ENCODE measurements at places on chromosomes 16 and 17.

DNA sequence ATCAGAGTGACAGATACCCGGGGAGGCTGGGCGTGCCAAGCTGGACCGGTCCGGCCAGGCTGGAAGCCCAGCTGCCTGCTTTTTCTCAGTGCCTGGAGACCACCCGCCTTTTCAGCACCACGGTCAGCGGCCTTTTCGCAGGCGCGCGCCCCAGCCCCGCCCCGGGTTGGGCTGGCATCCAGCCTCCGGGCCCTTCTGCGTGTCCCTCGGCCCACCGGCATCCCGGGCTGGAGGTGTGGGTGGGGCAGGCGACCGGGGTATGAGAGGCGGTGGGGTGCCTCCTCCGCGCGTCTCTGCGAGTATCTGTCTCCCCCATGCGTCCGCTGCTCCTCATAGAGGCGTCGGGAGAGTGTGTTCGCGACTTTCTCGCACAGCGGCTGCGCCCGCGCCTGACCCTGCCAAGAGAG is 102.5 kb downstream of the MRM1 start:
- DNase-seq: peak; percentile 72
- no peaks in the 10 kb centered on the region for H3K4me1 ChIP-seq
- H3K36me3 ChIP-seq: no peaks in the 10 kb centered on the region
- H3K27ac ChIP-seq: no peak overlapping the region
- peaks cover 21% of the 10 kb centered on the region for H3K27me3 ChIP-seq

GRCh38 chr17:193426-193810 is 12.0 kb upstream of the DOC2B start:
- H3K36me3 ChIP-seq: no peaks in the 10 kb centered on the region
- no peak overlapping the region for H3K27ac ChIP-seq

DNA sequence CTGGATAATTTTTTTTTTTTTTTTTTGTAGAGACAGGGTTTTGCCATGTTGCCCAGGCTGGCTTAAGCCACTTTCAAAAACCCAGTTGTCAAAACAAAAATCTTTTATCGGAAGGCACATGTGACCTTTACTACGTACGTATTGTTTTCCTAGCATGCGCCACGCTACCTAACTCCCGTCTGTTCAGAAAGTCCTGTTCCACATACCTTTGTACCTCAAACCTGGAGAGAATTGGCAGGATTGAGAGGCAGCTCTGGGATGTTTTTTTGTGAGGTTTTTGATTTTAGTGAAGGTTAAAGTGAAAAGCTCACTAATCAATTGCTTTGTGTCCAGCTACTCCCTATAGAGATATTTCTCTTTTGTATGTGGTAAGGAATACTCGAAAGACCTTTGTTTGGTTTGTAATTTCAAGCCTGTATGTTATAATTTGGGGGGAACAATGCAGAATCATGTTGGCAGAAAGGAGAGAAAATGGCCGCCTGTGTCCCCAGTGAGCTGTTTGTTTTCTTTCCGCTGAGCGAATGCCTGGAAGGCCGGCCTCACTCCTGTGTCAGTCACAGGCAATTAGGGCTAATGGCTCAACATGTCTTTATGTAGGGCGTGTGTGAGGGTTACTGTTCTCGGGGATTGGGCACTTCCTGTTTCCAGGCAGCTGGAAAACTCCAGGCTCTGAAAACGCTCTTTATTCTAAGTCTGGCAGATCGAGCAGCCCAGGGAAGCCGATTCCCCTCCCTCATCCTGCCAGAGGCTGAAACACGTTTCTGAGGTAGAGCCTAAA is 60.8 kb upstream of the CLEC18A start:
- H3K27ac ChIP-seq: no peak overlapping the region
- no peaks in the 10 kb centered on the region for H3K4me1 ChIP-seq
- no peak overlapping the region for H3K4me3 ChIP-seq

DNA sequence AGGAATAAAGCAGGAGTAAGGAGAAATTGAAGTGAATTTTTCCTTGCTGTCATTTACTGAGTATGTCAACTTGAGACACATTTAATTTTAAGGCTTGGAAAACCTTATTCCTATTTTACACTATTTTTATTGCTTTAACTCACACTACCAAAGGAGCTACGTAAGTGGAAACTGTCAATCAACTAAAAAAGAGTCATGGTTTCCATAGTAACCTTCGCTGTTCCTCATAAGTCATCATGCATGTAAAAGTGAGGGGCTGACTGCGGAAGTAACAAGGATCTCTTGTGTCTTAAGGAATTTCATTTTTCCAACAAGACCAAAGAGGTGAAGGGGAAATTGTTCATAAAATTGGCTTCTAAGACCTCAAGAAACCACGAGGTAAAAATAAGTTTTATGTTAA is 516.2 kb upstream of the CA10 start:
- no peak overlapping the region for H3K4me3 ChIP-seq
- no peaks in the 10 kb centered on the region for H3K4me1 ChIP-seq
- no peaks in the 10 kb centered on the region for H3K27me3 ChIP-seq
- H3K27ac ChIP-seq: no peak overlapping the region
- no peaks in the 10 kb centered on the region for H3K36me3 ChIP-seq

GRCh38 chr17:57868007-57868909 is 18.4 kb upstream of the MRPS23 start:
- no peak overlapping the region for H3K4me3 ChIP-seq
- peak; percentile 72 for DNase-seq
- no peaks in the 10 kb centered on the region for H3K36me3 ChIP-seq
- H3K4me1 ChIP-seq: peaks cover 27% of the 10 kb centered on the region
- peak overlapping the region; percentile 85 for H3K27ac ChIP-seq

DNA sequence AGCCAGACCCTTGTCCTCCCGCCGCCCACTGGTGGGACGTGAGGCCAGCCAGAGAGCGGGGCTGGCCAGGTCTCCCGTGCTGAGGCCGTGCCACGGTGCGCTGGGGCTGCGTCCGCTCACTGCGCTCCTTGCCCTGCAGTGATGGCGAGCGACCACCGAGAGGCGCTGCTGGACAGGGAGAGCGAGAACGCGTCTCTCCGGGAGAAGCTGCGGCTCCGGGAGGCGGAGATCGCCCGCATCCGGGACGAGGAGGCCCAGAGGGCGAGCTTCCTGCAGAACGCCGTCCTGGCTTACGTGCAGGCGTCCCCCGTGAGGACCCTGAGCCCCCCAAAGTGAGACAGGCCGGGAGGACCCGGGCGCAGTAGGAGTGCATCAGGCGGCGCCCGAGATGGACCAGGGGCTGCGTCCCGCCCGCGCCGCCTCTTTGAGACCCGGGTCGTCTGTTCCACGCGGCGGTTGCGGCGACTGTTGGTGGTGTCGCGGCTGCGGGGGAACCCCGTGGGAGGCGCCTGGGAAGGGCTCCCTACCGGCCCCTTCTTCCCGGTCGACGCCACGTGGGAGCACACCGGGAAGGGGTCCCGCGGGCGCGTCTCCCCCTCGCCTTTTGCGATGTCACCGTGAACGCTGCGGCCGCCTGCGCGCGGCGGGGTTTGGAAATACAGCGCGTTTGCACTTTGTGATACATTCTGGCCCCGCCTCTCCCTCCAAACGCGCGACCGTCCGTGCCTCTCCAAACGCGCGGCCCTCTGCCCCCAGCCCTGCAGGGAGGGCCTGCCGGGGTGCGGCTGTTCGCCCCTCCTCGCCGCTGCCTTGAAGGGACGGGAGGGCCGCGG is 792 bp upstream of the RAC3 start:
- peak overlapping the region; percentile 76 for H3K4me3 ChIP-seq
- no peaks in the 10 kb centered on the region for H3K27me3 ChIP-seq
- peak; percentile 88 for DNase-seq
- H3K36me3 ChIP-seq: peaks cover 35% of the 10 kb centered on the region

DNA sequence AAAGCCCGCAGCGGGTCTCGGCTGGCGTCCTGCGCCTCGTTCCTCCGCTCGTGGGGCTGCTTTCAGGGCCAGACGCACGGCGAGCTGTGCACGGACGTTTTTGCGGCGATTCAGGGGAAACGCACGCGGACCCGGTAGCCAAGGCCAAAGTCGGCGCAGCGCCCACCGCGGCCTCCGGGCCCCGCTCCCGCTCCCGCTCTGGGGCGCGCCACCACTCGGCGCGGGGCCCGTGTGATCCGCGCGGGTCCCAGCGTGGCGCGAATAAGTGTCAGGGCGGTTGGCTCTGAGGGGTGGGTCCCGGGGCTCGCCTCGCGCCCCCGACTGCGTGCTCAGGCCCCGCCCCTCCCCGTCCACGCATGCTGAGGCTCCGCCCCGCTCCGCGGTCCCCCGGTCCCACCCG is 694 bp upstream of the TBCD start:
- peaks cover 29% of the 10 kb centered on the region for H3K4me1 ChIP-seq
- H3K27ac ChIP-seq: no peak overlapping the region
- H3K36me3 ChIP-seq: peaks cover 5% of the 10 kb centered on the region
- no peaks in the 10 kb centered on the region for H3K27me3 ChIP-seq
- DNase-seq: no peak

GRCh38 chr16:57032931-57033330 is 43.6 kb downstream of the NLRC5 start:
- H3K27me3 ChIP-seq: no peaks in the 10 kb centered on the region
- DNase-seq: no peak
- peaks cover 77% of the 10 kb centered on the region for H3K4me1 ChIP-seq
- H3K4me3 ChIP-seq: no peak overlapping the region

DNA sequence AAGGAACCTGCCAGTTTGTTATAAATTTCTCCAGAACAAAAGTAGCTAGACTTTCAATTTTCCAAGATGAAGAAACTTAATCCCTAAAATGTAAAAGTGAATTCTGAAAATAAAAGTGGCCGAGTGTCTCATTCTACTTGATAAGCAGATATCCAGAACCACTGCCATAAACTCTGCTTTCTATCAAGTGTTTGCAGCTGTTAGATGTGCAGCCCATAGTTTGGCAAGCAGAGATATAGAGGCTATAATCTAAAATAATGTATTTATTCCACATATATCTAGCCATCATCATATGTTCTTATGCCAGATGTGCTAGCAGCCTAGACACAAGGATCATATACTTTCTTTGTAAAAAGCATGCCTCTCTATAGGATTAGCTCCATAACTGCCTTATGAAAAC is 14.7 kb upstream of the FBXL20 start:
- H3K27me3 ChIP-seq: no peaks in the 10 kb centered on the region
- no peak for DNase-seq
- no peak overlapping the region for H3K4me3 ChIP-seq
- H3K27ac ChIP-seq: no peak overlapping the region

- H3K27ac ChIP-seq: no peak overlapping the region
- no peaks in the 10 kb centered on the region for H3K27me3 ChIP-seq
- H3K4me1 ChIP-seq: peaks cover 26% of the 10 kb centered on the region
- peak overlapping the region; percentile 36 for H3K4me3 ChIP-seq
- no peak for DNase-seq
Observed at GRCh38 chr16:11848842-11849241, 2.5 kb downstream of the RSL1D1 start.

DNA sequence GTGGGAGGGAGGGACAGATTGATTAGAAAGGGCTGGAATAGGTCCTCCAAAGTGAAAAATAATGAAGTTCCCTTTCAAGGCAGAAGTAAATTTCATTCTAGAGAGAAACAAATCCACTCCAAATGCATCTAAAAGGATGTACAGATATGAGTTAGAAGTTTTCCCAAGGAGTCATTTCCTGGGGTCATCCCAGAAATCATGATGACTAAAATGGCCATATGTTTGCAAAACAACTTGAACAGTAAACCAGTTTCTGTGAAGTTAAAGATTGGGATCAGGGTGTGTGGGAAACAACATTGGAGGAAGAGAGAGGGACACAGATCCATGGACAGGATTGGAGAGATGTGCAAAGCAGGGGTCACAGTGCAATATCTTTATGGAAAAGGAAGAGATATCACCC is 32.5 kb upstream of the ARHGAP44 start:
- no peaks in the 10 kb centered on the region for H3K4me1 ChIP-seq
- no peak for DNase-seq
- no peaks in the 10 kb centered on the region for H3K27me3 ChIP-seq
- no peak overlapping the region for H3K27ac ChIP-seq
- no peaks in the 10 kb centered on the region for H3K36me3 ChIP-seq
- no peak overlapping the region for H3K4me3 ChIP-seq

DNA sequence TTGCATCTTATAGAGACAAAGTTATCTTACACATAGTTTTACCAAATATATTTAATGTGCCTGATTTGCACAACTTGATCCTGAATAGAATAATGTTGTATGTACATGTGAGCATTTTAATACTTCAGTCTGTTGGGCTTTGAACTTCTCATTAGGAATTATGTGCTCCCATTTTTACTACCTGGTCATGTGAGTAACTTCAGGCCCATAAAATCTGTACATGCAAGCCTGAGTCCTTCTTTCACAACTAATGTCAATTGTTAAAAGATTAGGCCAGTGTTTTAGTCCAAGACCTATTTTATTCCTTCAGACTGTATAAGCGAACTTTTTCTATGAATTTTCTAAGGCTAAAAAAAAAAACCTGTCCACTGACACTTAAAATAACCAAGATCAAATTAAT is 715.4 kb downstream of the CDH8 start:
- H3K36me3 ChIP-seq: no peaks in the 10 kb centered on the region
- DNase-seq: no peak
- H3K4me3 ChIP-seq: no peak overlapping the region
- H3K4me1 ChIP-seq: no peaks in the 10 kb centered on the region
- H3K27me3 ChIP-seq: no peaks in the 10 kb centered on the region

GRCh38 chr16:142405-142967 is 4.0 kb upstream of the NPRL3 start:
- H3K27me3 ChIP-seq: peaks cover 3% of the 10 kb centered on the region
- no peak overlapping the region for H3K4me3 ChIP-seq
- H3K36me3 ChIP-seq: peaks cover 2% of the 10 kb centered on the region
- DNase-seq: no peak
- H3K4me1 ChIP-seq: peaks cover 7% of the 10 kb centered on the region

DNA sequence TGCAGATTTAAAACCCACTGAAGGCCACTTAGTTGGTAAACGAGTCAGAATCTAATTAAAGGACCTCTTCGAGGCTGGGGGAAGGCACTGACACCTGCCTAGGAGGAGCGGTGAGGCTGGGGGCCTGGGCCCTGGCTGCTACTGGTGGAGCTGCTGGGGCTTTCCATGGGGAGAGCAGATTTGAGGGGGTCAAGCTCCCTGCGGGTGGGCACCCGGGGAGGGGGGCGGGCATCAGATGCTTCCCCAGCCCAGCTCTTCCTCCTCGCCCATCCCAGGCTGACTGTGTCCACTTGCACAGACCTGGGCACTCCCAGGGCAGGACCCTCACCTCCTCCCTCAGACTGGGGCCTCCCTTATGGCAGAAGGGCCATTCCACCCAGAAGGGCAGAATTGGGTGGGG is 19.0 kb downstream of the SRCIN1 start:
- no peak overlapping the region for H3K4me3 ChIP-seq
- H3K36me3 ChIP-seq: no peaks in the 10 kb centered on the region
- H3K4me1 ChIP-seq: peaks cover 45% of the 10 kb centered on the region
- no peak overlapping the region for H3K27ac ChIP-seq
- peaks cover 74% of the 10 kb centered on the region for H3K27me3 ChIP-seq
- no peak for DNase-seq

All from activated CD8-positive, alpha-beta T cell treated with anti-CD3 and anti-CD28 coated beads, Interleukin-2, amount 10 ng/mL, durations not matched to agents 7 days and 5 days (primary cell).